M059J (cell line): ENCODE measurements at places on chromosomes 1 and 21.

DNA sequence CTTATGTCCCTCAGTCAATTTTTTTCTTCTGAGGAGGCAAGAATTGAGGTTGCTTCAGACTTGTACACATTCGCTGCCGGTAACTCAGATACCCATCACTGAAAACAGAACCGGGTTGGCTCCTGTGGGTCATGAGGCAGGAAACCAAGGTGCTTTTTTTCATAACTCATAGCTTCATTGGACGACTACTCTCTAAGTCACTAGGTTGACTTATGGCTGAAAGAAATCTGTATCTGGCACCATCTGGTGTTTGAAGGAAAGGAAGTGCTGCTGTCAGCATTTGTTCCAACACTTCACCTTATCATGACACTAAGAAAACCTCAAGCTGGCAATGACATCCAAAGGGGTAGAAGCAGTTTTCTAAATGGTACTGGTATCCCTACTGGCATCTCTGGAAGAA, 82.3 kb downstream of the TBX19 start:
- no peak for DNase-seq

- DNase-seq: no peak
Measured at GRCh38 chr1:62346886-62347285, 27.7 kb upstream of the KANK4 start.

- no peak for DNase-seq
Measured at GRCh38 chr1:63630238-63630637, 37.0 kb downstream of the PGM1 start.

DNA sequence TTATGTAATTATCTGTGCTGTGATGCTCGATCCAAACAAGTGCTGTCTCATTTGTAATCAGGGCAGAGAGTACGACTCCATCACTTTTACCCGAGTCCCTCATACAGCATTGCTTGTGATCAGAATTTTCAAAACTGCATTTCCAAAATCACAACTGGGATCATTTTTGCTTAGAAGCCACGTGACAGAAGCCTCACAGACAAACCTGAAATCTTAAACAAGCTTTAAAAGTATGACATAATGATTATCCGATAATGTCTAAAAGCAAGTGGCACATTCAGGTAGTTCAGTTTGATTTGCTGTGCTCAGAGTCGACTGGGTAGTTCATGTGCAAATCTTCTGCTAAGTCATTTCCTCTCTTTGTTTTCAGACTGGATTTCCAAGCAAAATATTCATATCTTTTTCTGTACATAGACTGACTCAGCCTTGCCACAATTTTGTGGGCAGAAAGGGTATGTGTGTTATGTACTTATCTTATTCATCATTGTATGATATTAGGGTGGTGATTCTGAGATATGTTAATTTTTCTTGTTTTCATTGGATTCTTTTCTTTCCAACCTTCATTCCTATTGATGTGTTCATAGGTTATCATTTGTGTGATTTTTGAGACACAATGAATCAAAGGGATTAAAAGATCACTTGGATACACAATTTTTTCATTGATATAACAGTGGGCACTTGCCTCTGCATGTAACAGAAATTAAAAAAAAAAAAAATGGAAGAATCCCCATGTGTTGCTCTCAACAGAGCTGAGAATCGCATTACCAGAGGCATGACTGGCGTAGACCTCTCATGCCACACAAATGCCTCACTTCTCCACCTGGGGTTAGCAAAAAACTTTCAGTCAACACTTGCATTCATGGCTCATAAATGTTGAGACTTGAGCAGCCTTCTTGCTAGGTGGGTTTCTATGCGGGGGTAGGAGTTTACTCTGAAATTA, 355.7 kb downstream of the LTN1 start:
- DNase-seq: peak; percentile 85

DNA sequence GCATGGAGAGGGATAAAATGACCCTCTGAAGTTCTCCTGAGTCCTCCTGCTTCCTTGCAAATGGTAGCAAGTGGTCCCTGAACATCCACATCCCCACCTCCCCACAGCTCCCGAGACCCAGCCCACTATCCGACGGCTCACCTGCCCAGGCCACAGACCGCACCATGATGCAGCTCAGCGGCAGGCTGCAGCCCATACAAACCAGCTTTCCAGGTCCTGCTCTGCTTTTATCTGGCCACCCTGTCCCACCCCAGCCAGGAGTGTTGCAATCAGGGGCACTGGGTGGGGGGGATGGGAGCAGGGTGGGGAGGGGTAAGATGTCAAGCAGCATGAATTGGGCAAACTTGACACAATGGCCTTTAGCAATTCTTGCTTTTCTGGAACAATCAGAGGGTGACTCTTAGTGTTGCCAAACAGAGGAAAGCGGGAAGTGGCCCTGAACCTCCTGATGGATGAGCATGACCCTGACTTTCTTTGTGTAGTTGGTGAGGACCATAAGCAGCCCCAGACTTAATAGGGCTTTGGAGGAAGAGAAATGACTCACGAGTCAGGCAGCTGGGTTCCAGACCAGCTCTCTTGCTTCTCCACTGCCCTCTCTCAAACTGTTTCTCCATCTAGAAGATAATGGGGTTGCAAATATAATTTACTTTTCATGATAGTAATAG, at the start of gene CHIT1:
CHIT1 (minus strand) TSS at position 203 of the 665 bp plus-strand sequence; CDS start at position 166, 37 bp downstream.
- DNase-seq: no peak

- no peak for DNase-seq
Measured at GRCh38 chr1:11188381-11188780, 774 bp upstream of the ANGPTL7 start.

DNA sequence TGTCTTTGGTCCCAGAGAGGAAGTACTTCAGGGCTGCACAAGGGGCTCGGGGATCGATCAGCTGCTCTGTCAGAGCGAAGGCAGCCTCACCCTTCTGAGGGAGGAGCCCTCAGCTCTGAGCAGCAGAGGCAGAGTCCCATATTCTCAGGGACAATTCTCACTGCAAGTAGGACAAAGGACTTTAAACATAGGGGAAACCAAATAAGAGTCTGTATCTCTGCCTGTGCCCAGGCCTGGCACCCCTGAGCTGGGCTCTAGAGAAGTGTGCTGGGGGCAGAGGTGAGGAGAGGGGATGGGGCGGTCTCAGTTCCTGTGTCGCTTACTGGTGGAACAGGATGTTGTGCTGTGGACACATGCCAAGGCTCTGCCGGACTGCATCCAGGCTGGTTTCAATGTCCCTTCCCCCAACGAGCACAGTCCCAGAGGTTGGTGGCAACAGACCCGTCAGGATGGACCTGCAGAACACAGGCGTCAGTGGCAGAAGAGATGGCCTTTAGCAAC, 76.6 kb downstream of the ABCA4 start:
- no peak for DNase-seq

DNA sequence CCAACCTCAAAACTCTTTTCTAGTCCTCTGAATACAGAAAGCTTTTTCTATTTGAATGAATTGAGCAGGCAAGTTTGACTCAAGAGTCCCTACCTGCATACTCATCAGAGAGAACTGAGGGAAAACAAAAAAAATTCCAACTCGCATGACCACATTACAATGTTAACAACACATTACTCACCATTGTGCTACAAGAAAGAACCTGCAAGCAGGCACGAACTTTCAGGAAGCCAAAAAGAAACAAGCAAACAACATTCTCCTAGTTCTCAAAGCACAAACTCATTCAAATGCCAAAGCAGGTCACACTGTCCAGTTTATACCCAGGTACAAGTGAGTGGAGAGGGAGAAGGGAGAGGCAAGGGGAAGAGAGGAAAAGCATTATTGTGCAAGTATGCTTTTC, 14.6 kb downstream of the OTUD7B start:
- DNase-seq: peak; percentile 90

DNA sequence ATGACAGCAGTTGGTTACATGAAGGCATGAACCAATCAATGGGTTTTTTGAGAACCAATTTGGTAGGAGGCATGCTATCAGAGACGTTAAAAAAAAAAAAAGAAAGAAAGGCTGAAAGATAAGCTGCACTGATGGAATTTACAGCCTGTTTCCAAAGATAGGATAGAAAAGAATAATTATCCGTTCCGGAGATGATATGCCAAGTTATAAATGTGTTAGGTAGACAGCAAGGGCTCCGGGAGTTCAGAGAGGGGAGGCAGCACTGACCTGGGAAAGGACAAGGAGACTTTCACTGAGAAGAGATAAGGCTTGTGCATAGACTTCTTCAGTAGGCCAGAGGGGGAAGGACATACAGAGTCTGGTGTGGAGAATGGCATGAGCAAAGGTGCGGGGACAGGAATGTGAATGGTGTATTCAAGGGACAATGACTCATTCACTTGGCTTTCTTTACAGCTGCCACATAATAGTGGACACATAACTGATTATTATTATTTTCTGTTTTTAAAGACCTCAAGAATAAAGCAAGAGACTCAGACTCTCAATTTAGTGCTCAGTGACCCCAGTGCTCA, 24.8 kb upstream of the ACBD6 start:
- DNase-seq: peak; percentile 75
